ENCODE measurements at places on chromosomes 6 and 20.

DNA sequence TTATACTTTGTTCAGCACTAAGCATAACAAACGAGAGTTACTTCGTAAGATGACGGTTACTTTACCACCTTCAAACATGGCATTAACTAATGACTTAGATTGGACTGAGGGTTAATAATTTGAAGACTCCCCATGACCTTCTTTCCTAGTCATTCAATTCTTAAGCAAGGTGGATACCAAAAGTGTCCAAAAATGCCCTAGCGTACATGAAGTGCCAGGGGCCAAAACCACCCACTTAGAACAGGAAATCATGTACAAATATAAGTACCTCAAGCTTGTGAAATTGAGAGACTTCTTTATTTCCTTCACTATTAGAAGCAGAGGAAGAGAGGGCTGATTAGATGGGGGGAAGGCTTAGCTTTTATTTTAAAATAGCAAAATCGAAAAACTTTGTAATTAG, 166.4 kb downstream of the ATXN1 start:
- DNase-seq, result no peak

DNA sequence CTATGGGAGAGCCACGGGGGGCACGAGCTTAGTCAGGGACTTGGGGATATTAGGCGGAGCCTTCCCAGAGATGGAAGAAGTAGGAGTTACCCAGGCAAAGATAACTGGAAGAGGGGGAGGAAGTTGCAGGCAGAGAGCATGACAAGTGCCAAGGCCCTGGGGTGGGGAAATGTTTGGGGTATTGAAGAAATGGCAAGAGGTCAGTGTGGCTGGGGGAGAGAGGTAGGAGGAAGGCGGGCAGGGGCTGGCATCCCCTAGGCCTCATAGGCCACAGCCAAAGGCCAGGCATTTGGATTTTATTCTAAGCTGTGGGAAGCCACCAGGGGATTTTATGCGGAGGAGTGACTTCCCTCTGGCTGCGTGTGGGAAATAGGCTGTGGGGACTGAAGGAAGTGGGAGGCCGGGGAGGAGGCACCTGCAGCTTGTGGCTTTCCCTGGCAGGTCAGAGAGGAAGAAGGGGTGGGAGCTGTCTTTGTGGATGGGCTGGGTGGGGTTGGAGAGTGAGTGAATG, 22.7 kb downstream of the SNAI1 start:
- no peak for DNase-seq

DNA sequence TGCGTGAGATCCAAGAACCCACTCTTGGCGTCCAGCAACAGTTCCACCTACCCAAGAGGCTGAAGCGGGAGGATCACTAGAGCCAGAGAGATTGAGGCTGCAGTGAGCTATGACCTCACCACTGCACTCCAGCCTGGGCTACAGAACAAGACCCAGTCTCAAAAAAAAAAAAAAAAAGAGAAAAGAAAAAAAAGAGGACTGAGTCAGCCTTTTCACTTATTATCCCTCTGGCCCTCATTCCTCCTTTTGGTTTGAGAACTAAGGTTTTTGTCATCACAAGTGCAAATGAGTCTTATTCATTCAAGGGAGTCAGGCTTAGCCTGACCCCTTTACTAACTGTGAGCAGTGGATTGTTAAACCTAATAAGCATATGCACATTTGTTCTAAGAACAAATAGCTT, 37.9 kb upstream of the JARID2 start:
- DNase-seq, result no peak

- DNase-seq, result peak; percentile 79
These were observed 70.5 kb downstream of the FAM217A start for GRCh38 chr6:4008324-4009047.

- DNase-seq, result peak; percentile 64
These were observed 20.2 kb downstream of the ADNP start for GRCh38 chr20:50911030-50911429.

DNA sequence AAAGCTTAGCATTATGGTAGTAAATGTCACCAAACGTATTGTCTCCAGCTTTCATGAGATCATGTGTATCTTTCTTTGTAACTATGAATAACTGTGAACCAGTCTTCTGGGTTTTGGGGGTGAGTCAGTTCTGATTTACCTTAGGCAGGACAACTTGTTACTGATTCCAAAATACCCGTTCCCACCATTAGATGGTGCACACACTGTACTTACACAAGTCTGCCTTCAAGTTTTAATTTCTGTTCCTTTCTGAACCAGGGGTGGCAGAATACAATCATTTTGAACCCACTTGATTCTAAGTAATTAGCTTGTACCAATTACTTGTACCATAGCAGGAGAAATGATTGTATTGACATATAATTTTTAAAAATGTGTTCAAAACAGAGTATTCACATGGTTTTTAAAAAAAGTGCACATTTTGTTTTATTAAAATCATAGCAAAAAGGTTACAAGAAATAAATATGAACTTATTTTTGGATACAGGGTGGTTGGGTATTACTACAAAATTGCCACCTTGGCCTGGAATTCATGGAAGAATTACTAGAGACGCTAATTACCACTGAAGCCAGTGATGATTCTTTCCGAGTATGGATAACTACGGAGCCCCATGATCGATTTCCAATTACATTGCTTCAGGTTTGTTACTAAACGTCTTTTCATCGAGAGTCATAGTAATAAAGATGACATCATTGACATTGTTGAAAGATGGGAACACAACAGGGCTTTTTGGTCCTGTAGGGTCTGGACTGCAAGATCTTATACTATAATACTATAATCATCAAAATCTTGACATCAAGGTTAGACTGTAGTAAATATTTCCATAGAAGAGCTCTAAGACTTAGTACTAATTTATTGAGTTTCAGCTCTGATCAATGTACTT, 75.2 kb upstream of the GLP1R start:
- DNase-seq, result no peak

DNA sequence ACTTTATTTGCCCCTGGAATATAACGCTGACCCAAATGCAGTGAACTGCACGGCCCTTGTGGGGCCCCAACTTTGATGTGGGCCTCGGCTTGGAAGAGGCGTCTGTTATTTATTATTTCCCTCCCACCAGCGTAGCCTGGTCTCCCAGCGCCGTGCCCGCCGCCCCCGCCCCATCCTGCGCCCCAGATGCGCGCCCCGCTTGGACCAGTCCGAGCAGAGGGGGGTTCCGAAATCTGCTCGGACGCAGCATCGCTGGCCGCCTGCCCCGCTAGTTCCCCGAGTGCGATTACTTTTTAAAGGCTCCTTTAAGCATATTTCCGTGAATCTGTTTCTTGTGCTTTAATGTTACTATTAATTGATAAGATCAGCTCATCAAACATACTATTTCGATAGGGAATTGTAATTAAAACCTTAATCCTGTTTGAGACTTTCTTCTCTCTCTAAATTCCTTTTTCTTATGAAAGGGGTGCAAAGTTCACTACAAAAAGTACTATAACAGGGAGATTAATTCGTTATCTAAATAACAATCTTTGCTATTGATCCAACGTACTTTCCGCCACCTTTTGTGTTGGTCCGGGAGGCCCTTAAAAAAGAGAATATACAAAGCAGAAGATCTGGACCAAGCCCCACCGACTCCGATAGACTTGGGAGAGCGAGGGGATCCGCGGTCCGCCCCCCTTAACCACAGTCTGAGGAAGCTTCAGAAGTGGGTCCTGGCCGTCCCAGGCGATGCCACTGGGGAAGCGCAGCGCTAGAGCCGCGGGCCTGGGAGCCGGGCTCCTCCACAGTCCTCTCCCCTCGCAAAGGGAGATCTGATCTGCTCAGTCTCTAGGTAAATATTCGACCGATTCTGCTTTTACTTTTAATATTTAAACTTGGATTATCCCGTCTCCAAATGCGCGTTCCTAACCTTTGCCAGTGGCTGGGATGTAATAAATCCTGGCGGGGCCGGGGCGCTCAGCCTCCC, 10.2 kb downstream of the POU3F2 start:
- no peak for DNase-seq

DNA sequence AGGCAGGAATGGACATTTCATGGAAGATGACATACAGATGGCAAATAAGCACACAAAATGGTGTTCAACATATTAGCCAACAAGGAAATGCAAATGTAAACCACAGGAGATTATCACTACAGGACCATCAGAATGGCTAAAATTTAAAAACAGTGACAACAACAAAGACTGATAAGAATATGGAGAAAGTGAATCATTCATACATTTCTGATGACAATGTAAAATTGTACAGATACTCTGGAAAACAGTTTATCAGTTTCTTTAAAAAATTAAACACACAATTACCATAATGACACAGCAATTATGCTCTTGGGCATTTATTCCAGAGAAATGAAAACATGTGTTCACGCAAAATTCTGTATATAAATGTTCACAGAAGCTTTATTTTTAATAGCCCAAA, 105.8 kb upstream of the RUNX2 start:
- DNase-seq, result no peak

DNA sequence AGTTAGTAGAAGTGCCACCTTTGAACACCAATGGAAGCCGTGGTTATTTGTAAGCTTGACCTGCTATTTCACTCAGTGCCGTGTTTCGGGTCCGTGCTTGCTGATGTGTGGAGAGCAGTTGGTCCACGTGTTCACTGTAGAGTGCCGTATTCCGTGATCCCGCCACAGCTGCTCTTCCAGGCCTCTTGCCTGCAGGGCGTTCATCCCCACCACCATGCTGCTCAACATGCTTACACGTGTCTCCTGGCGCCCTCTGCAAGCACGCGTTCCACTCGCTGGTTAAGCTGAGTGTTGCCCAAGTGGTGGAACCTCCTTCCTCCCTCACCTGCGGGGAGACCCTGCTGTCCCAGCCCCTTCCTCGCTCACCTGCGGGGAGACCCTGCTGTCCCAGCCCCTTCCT, 28.0 kb upstream of the DACT2 start:
- no peak for DNase-seq

DNA sequence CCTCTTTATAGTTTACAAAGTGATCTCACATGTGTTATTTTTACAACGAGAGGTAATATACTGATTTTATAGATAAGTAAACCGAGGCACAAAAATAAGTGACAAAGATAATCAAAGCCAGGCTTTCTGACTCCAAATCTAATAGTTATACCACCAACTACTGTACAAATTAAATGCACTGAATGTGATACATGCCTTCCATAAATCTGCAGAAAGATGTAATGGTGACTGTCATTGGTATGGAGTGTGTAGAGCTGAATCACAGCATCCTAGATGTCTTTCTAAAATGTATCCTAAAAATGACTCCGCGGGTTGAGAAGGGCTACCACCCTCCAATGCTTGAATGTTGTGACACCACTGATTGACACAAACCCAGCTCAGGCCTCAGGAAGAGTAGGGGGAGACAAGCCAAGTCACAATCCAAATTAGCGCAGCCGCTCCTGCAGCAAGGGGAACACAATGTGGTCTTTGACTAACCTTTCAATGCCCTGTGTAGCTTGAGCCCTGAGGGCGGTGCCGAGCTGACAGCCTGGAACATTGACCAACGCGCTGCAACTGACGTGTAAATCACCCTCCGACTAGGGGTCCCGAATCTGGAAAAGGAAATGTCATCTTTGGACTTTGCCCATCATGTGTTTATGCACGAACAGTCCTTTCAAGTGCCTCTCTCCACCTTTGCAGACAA, 136.8 kb downstream of the OLIG3 start:
- no peak for DNase-seq

DNA sequence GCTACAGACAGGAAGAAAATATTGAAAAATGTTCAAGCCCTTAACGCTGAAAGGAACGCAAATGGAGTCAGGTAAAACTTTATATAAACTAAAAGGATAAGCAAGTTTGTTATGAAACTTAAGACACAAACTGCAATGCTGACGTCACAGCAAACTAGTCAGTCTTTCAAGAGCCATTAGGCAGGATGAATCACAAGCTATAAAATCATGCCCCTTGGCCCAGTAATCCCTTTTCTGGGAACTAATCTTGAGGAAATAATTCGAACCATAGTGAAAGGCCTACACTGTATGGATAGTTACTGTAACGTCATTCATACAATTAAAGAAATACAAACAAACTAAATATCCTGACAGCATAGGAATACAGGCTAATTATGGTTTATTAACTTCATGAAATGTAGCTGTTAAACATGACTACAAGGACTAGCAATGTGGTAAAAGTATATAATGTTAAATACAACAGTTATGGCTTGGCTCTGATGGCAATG, 42.7 kb upstream of the HINT3 start:
- DNase-seq, result peak; percentile 20

GRCh38 chr6:141946502-141946901, 186.2 kb upstream of the GJE1 start:
- no peak for DNase-seq

DNA sequence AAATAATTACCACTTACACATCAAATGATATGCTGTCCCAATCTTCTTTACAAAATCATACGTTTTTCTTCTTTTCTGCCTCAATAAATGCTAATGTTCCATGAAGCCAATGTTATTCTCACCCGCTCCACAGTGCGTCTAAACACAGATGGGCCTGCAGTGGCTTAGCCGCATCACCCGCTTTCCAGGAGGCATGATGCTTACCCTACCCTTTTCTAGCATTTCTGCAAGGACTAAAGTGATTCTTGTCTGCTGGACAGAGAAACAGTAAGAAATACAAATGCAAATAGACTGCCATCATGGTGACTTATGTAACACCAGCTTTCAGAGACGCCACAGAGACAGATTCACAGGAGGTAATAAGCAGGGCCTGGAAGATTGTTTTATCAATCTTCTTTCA, 104.4 kb downstream of the RNASET2 start:
- DNase-seq, result no peak

DNA sequence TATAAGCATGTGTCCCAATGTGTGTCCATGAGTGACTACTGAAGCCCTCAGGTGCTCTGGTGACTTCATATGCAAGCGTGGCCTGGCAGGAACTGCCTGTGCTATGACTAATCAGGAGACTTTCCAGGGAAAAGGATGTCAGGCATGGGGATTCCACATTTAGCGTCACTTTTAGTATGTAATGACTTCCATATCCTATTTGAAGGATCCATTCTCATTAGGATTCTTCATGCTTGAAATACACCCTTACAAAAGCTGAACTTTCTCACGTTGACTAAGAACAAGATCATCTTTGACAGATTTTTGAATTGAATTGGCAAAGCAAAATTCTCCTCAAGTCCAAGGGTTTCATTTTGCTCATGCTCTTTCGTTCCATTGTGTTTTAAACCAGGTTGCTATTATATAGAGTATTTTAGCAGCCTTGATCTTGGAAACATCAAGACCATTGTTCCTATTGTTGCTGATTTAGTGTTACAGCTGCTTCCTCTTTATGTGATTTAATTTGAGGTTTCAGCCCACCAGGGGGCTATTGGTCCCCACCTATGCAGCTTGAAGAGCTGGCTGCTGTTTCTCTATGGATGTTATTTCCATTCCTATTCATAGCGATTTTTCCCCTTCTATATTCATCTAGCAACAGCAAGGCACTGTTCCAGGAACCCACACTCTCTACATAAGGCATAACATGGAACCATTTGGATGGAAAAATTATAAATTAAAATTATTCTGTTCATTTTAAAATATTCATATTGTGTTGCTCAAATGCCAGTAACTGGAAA, 418.6 kb downstream of the CDKAL1 start:
- DNase-seq, result peak; percentile 28

All from skin of body (tissue), 3 donors.